ENCODE measurements at places on chromosomes 16 and 17.

- DNase-seq = peak; percentile 96
These were observed 25.6 kb upstream of the MRPS23 start for GRCh38 chr17:57875290-57876022.

DNA sequence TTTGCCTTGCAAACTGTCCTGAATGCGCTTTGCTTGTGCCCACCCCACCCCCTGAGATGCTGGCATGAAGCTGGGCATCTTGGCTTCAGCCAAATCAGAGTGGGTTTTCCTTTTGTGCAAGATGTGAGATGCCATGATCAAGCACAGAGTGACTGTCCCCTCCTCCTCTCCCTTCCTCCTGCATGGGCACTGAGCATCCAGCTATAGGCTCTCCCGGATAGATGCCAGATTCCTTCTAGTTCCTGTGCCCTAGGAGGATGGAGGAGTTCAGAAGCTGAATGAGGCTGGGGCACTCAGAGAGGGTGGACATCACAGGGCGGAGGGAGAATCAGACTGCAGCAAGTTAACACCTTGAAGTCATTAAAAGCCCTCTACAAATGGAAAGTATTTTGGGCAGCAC is 384.1 kb upstream of the CCL2 start:
- no peak for DNase-seq

- DNase-seq = no peak
These were observed 2.6 kb downstream of the ERI2 start for GRCh38 chr16:20803561-20804214.

DNA sequence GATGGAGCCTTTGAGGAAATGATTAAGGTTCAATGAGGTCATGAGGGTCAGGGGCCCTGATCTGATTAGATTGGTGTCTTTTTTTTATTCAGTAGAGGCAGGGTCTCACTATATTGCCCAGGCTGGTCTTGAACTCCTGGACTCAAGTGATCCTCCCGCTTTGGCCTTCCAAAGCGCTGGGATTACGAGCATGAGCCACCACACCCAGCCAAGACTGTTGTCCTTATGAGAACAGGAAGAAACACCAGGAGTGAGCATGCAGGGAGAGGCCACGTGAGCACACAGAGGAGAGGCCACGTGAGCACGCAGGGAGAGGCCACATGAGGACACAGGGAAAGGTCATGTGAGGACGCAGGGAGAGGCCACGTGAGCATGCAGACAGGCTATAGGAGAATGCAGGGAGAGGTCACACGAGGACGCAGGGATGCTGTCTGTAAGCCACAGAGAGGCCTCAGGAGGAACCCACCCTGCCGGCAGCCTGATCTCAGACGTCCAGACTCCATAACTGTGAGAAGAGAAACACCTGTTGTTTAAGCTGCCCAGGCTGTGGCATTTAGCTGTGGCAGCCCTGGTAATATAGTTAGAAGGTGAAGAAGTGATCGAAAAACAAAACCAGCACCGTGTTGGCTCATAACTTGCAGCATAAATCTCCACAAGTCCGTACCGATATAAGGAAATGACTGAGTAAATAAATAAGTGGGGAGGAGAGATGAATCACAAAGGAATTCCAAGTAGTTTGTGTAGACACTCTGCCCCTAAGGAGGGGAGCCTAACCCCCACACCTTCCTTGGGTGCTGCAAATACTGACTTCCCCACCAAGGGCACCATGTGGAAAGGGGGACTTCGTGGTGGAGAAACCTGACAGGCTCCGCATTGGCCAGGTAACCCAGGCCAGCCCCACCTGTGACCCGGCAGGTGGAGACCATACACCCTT is 14.6 kb upstream of the CSNK1D start:
- DNase-seq = no peak

Data from right forelimb (tissue), 1 donor.